Iris pigment epithelial cell (primary cell): ENCODE measurements at places on chromosomes 12 and 14.

- peak; percentile 57 for DNase-seq
Measured at GRCh38 chr14:68015356-68016254, 196.0 kb downstream of the RAD51B start.

DNA sequence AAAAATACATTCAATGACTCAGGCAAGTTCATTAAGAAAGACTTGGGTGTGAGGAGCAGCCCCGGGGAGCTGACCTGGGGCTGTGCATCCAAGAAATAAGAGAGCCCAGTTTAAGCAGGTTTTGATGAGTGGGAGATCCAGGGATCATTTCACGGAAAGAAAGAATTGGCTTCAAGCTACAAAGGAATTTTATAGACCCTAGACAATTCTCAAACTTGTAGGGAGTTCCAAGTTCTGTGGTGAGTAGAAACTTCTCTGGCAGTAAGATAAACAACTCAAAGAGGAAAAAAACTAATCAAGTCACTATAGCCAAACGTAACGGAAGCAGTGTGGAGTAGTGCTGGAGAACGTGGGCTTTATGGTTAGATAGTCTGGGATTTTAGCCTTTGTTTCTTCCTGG is 175.7 kb upstream of the DDHD1 start:
- no peak for DNase-seq

- no peak for DNase-seq
Measured at GRCh38 chr12:19110221-19110940, 19.2 kb upstream of the PLEKHA5 start.

- no peak for DNase-seq
Measured at GRCh38 chr12:85527192-85527591, 247.2 kb downstream of the ALX1 start.

DNA sequence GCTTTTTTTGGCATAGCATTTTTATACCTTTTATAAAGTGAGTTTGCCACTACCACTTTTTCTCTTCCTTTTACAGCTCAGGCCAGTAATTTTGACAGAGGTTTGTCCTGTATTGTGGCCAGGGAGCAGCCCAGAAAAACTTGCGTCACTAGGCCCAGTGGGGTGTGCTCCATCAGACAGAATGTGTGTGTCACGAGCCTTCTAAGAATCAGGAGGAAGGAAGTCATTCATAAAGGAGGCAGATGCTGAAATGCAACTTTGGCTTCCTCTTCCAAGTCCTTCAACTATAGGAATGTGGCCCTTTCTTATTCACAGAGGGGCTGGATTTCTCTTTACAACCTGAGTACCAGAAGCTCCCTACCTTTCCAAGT is 10.1 kb upstream of the RAB35 start:
- peak; percentile 49 for DNase-seq
